ENCODE measurements at places on chromosomes 5 and 9. TPM values are rescaled to one million over a fixed set of nuclear protein-coding genes. Genes with fewer than 3 reads are reported as not detected.
A peak's percentile ranks its signal among the peaks of the same experiment; 100 is the strongest.

The INIP gene
- total RNA-seq = 24.9 TPM

GRCh38 chr5:102889033-102889432, 133.9 kb downstream of the PAM start:
- DNase-seq = no peak

DNA sequence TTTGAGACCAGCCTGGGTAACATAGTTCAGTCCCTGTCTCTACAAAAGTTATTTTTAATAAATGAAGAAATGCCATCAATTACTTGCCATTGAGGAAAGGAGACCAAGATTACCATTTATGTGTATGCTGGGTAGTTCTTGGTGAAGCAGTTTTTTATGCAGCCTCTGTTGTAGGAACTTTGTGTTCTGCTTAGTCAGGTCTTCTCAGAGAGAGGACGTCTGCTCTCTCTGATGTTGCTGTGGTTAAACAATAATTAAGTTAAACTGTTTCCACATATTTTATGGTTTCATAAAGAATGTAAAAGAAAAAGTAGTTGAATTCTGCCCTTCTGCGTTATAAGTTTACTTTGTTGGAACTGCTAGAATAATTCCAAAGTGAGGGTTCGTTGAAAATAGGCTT, 210.5 kb downstream of the KDM4C start:
- DNase-seq = peak; percentile 42

DNA sequence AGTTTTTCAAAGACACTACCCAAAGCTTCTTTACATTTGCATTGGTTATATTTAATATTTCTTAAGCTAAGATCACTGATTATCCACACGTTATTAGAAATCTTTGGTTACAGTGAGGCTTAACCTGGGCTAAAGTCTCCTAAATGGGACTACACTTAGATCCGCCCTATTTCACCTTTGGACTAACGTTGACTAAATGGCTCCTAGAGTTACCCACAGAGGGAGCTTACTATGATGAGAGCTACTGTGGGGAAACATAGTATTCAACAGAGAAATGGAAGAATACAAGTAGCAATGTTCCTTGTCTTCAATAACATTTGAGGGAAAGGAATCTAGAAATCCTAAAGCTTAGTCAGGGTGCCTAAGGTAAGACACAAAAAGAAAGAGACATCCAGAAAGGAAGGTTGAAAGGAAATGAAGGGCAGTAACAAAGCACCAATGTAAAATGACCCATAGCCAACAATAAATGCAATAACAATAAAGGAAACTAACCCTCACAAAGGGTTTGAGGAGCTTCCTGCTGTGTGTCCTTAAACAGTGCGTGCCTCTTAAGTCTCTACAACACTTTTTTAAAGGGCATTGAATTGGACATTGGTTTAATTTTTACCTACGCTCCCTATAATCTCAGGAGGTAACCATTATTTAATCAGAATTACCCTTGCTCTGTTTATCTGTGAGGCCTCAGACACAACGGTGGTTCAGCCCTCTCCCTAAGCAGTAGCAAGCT, 217.1 kb downstream of the PJA2 start:
- no peak for DNase-seq

- DNase-seq = no peak
These were observed 391.3 kb downstream of the SLCO4C1 start for GRCh38 chr5:101904736-101905135.

Measured in HFFc6 (cell line).